ENCODE measurements at places on chromosomes 3 and 15.
A peak's percentile ranks its signal among the peaks of the same experiment; 100 is the strongest.

DNA sequence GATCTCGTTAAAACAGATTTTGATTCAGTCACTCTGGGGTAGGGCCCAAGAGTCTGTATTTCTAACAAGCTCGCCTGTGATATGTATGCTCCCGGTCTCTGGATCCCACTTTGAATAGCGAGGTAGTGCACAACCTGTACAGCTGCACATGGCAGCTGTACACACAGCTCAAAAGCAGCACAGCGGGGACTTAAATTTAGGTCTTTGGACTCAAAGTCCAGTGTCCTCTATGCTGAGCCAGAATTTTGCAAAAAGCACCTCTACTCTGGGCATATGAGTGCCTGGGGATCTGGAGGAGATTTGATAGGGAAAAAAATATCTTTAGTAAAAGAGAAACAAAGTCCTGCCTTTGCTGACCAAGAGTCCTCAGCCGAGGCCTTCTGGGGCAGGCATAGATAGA, 83.1 kb downstream of the HMG20A start:
- no peak for DNase-seq

DNA sequence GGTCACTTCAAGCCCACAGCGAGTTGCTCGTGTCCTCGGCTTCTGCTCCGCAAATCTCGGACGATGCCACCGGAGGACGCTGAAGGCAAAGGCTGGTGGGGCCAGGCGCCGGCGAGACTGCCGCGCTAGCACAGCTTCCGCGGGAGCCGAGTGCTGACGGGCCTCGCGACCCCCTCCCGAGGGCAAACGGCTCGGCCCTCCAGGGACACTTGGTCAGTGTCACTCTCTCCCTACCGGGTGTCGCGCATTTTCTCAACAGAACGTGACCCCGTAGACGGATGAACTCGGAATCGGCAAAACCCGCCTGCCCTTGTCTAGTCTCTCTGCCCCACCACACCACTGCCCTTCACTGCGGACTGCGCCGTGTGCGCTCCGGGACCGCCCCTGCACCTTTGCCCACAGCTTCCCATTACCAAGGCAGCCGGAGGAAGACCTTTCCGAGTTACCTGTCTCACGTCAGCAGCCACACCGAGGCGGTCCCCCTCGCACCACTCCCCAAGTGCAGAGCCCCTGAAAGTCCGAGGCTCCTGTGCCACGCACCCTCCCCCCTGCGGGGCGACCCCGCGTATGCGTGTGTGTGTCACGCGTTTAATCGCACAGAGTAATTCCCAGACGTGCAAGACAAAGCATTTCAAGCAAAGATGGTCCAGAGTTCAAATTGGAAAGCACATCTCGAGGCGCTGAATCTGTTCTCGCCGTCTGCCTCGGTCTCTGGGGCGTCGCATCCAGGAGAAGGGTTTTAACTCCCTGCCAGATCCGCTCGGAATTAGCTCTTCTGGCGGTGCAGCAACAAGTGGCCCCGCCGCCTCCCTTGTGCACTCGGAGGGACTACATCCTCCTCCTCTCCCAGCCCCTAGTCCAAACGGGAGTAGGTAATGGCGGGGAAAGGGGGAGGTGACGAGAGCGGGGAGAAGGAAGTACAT, 245.0 kb upstream of the TOPAZ1 start:
- DNase-seq = no peak

DNA sequence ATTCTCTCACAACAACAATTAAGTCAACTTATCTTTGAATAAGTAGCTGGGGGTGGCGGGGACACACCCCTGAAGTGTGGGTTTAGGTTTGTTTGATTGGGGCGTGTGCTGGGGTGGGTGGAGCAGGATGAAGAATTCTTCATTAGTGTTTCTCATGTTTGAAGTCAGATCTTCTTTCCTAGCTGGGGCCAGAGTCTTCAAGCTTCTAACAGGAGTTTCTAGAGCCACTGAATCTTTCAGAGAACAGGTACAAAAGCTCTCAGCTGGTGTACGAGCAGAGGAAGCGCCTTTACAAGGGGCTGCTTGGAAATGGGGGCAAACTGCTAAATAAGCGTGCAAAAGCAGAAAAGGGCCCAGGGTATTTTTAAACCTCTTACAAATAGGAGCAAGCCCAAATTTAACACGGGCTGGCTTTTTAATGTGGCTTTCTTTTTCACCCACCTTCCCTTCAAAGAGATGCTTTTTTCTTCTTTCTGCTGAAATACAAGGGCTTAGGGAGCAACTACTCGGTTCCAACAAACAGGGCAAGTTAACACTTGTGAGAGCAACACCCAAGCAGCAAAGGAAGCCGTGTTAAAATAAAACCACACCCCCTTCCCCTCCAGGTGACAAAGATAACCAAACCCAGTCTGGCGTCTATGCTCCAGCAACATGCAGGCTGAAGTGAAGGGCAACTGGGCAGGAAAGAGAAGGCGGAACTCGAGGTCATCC, 86.9 kb upstream of the RASGRP1 start:
- no peak for DNase-seq

DNA sequence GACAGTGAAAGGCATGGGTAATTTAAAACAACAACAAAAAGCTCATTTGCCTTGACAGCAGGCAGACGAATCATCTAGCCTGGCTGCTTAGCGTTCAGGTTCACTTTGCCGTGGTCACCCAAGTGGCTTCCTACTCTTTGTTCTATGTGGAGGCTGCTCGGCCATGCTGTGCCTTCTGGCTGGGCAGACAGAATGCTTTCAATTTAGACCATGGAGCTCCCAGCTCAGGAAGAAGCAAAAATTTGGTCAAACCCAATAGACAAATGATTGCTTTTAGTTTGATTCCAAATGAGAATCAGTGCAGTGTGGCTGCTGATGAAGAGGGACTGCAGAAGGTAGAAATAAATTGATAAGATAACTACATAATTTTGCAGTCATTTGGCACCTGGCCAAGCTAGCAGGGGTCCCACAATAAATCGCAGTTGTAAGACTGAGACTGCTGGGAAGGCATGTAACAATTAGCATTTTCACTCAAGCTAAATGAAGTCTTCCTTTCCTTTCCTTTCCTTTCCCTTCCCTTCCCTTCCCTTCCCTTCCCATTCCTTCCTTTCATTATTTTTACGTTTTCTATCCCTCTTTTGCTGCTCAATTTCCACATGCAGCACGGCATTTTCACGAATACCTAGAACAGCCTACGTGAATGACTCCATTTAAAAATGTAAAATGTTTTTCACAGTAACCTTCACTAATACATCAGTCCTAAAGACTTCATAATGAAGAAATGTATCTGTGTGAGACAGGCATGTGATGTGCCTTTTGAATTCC, 360.4 kb upstream of the TGFBR2 start:
- no peak for DNase-seq

DNA sequence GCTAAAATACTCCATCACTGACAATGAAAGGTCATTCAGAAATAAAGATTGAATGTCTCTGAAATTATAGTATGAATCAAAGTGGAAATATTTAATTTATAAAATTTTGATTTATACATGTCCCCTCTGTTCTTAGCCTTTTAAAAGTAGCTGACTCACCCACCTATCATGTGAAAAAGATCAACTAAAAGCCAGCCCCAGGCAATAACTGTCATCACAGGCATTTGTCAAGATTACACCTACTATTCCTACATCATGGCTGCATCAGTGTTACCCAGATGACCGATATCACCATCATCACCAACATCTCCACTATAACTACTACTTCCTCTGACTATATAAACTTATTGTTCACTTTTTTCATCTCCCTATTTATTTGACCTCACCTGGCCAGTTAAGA, 14.3 kb upstream of the PIK3R4 start:
- no peak for DNase-seq

DNA sequence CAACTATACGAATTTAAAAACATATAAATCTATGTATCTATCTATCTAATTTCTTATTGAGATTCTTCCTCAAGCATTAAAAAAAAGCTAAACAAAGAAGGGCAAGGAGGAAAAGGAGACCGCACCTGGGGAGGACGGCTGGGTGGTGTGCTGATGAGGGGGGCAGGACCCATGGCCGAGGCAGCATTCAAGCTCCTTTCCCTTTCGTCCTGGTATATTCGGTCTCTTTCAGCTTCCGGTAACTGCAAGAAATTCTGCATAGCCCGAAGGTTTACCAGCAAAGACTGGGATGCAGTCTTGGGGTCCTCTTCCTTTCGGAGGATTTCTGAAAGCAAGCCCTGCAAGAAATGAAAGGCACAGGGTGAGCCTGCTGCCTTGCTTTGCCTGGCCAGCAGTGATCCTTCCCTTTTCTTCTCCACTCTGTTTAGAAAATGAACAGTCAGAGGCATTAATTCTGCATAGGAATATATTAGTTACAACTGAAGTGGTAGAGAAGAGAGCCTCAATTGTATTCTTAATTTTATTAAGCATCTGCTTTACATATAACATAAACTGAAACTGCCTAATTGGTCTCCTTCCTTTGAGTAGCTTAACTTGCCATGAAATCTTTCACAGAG, 38.8 kb downstream of the SATB1 start:
- DNase-seq = no peak

GRCh38 chr3:82474711-82475110, 713.3 kb upstream of the GBE1 start:
- DNase-seq = no peak

DNA sequence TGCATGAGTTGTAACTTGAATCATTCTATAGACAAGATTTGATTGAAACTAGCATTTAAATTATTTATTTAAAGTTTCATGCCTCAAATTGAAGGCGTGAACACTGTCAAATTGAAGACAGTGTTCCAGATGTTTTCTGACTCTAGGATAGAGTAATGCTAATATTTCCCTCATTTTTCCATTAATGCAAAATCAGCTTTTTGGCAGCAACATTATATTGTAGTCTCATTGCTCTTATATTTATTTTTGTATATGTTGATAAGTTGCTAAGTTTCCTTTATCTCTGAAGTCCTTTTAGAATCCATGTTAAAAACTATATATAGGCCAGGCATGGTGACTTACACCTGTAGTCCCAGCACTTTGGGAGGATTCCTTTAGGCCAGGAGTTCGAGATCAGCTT, 4.8 kb downstream of the FANCI start:
- no peak for DNase-seq

DNA sequence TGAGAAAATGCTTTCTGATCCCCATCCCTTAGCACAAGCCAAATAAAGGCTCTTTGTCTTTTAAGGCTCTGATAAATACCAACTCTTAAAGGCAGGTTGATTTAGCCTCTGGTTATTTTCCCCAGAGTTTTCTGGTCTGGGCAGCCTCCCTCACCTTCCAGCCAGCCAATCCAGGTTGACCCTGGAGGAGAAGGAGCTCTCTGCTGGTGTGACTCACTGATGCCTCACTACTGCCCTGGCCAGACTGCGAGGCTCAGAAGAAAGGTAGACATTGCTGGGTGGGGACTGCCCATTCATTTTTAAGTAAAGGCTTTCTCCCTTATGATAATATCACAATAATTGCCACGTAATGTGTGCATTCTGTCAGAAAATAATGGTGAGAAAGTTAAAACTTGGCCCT, 37.1 kb downstream of the SLCO3A1 start:
- no peak for DNase-seq

DNA sequence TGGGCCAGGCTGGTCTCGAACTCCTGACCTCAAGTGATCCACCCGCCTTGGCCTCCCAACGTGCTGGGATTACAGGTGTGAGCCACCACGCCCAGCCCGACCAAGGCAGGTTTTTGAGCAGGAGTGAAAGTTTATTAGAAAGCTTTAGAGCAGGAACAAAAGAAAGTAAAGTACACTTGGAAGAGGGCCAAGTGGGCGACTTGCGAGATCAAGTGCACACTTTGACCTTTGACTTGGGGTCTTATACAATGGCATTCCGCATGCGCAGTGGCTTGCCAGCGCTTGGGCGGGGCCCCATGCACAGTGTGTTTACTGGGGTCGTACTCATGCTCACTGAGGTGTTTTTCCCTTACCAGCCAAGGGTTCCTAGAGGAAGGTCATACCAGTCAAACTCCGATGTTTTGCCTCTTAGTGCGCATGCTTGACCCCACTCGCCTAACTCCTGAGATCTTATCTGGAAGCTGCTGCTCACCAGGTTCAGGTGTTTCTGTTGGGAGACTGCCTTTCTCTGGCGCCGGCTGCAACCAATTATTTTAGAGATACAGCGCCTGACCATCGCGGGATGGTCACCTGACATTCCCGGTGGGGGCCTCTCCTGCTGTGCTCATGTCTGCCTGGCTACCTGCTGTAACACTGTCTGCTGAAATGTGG, 46.9 kb upstream of the FLNB start:
- no peak for DNase-seq

- no peak for DNase-seq
Observed at GRCh38 chr15:93043621-93044300, 45.2 kb downstream of the RGMA start.

DNA sequence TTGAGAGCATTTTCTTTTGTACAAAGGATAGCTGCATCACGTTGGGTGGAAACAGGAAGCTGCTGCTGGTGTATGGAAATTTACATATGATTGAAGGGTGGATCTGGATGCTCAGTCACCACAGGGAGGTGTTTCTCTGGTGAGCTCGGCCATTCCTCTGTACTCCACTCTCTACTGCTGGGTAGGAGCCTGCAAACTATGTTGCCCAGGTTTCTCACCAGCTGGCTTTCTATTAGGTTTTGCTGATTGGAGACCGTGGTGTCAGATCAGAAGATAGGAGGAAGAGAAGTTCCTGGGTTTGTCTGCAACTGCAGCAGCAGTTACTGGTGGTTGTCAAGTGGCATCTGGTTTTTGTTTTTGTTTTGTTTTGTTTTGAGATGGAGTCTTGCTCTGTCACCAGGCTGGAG, 61.7 kb downstream of the TAMM41 start:
- no peak for DNase-seq

- DNase-seq = no peak
Observed at GRCh38 chr15:84926491-84927230, 42.2 kb downstream of the SLC28A1 start.

GRCh38 chr15:42145546-42146455, 10.6 kb downstream of the PLA2G4F start:
- no peak for DNase-seq

GRCh38 chr15:70783610-70784022, 20.3 kb upstream of the UACA start:
- DNase-seq = no peak

GRCh38 chr3:141388823-141389621, 20.7 kb downstream of the ZBTB38 start:
- DNase-seq = no peak

DNA sequence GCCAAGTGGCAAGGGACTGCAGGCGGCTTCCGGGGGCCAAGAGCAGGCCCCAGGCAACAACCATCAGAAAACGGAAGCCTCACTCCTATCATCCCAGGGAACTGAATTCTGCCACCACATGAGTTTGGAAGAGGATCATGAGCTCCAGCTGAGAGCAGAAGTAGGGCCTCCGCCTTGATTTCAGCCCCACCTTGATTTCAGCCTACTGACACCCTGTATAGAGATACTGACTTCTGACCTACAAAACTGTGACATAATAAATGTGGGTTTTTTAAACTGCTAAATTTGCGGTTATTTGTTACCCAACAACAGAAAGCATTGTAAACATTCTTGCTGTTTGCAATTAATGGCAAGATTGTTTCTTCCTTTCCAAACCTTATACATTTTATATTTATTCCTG, 21.6 kb upstream of the RARRES1 start:
- peak; percentile 38 for DNase-seq
